ENCODE measurements at places on chromosomes 2 and 18. TPM values are rescaled to one million over a fixed set of nuclear protein-coding genes. Genes with fewer than 3 reads are reported as not detected.

Gene GREB1L
- polyA plus RNA-seq, result 0.71 TPM

Gene ATP6V1C2
- polyA plus RNA-seq, result 2.9 TPM

DNA sequence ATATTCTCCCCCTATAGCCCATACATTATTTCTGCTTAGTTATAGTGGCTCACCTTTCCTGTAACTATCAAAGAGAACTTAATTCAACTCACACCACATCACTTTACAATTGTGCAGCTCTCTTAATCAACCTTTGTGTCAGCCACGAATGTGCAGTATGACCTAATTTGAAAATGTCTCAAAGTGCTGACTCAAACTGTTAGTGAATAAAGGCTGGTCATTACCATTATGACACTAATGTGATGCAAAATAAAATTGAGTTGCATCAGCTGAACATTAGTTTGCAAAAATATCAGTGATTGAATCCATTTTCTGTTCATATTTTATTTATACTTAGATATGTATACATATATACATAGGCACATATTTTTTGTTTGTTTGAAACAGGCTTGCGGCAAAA is 251.8 kb downstream of the MEIS1 start:
- DNase-seq, result no peak

GRCh38 chr2:225402210-225402776 is 2.8 kb downstream of the NYAP2 start:
- DNase-seq, result no peak

- no peak for DNase-seq
Measured at GRCh38 chr2:18153741-18154140, 275.3 kb downstream of the KCNS3 start.

- DNase-seq, result no peak
Measured at GRCh38 chr2:116819355-116819754, 995.1 kb upstream of the DDX18 start.

DNA sequence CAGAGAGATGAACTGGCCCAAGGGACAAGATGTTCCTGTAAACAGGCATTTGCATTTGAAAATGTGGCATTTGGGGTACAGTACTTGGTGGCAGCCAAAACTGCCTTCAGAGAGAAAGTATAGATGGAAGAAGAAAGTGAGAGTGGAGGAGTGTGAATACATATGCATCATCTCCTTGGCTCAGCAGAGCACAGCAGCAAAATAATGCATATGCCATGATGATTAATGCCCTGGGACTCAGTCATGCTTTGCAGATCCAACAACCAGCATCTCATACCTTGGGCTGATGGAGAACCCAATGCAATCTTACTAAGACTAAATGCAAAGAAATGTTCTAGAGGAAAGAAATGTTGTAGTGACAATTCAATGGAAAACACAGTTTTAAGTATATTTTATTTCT is 29.7 kb upstream of the CYTIP start:
- no peak for DNase-seq

GRCh38 chr18:50045126-50045525 is 149.8 kb downstream of the MYO5B start:
- no peak for DNase-seq
